ELR (cell line): ENCODE measurements at places on chromosomes 6 and 20.
A peak's percentile ranks its signal among the peaks of the same experiment; 100 is the strongest.

- DNase-seq, result no peak
Observed at GRCh38 chr20:53706466-53707370, 113.1 kb upstream of the ZNF217 start.

DNA sequence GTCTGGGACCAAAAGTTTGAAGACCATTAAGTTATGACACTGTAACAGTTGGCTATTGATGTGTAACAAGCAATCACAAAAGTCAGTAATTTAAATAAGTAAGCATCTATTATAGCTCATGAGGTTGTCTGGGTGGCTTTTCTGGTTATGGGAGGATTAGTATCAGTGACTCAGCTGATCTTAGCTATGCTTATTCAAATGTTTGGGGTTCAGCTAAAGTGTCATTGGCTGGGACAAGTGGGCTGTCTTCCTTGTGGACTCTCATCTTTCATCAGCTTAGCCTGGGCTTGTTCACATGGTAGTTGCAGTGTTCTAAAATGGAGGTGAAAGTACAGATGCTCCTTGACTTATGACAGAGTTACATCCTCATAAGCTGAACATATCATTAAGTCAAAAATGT, 74.6 kb upstream of the LAMP5 start:
- peak; percentile 1 for DNase-seq

DNA sequence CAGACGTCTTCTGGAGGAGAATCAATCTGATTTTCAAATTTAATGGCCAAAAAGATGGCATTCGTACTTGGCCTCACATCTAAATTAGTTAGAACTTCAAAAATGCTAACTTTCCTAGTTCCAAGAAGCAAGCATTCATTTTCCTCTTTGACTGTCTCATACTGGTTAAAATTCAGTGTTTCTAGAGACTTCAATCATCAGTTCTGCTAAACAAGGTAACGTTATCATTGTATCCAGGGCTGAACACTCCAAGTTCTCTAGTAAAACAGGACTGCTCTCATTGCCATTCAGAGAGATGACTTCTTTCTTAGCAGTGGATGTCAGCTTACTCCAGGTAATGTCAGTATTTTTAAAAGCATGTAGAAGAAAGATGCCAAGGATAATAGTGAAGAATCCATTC, 34.6 kb upstream of the ENTPD6 start:
- no peak for DNase-seq

DNA sequence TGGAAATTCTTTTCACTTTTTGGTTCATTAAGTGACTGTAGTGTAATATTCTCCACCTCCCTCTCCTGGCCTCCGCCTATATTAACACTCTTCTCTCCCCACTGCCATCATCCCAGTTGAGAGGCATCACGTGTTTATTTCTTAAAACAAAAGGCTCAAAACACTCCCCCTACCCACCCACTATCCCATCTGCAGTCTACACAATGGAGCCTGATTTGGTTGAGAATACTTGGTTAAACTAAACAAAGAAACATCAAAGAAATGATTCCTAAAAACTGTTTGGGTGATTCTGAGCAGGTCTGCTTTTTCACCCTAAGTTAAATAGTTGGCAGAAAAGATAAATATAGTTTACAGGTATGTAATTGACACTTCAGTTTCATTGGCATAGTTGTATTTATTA, 5.9 kb downstream of the TFAP2B start:
- no peak for DNase-seq

DNA sequence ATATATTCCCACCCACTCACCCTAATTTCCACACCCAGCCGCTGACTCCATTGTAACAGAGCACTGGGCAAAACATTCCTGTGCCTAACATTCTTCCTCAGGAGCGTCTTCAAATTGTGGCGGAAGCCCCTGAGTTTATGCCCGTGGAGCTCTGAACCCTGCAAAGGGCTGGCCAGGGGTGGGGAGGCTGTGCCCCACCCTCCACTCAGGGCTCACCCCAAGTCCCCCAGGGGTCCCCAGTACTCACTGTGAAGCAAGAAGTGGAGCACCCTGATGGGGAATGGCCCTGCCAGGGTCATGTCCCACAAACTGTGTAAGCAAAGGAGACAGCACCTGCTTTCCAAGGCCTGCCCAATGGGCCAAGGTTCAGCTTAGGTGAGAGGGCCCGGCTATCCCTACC, 303.2 kb downstream of the PREX1 start:
- DNase-seq, result no peak

- no peak for DNase-seq
Observed at GRCh38 chr20:10856237-10857015, 182.6 kb upstream of the JAG1 start.

GRCh38 chr20:21559305-21559704, 45.4 kb upstream of the NKX2-2 start:
- DNase-seq, result no peak

GRCh38 chr6:157646012-157646411, 177.0 kb upstream of the SNX9 start:
- DNase-seq, result no peak

DNA sequence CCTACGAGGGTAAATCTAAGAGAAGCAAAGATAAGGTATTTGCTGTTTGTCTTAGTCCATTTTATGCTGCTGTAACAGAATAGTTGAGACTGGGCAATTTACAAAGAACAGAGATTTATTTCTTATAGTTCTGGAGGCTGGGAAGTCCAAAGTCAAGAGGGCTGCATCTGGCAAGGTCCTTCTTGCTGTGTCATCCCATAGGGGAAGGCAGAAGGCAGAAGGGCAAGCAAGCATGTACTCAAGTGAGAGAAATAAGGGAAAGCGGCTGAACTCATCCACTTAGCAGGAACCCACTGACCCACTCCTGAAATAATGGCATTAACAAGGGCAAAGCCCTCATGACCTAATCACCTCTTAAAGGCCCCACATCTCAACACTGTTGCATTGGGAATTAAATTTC, 102.7 kb downstream of the AGPAT4 start:
- DNase-seq, result no peak

GRCh38 chr6:152458648-152459644, 178.2 kb downstream of the SYNE1 start:
- DNase-seq, result peak; percentile 58

DNA sequence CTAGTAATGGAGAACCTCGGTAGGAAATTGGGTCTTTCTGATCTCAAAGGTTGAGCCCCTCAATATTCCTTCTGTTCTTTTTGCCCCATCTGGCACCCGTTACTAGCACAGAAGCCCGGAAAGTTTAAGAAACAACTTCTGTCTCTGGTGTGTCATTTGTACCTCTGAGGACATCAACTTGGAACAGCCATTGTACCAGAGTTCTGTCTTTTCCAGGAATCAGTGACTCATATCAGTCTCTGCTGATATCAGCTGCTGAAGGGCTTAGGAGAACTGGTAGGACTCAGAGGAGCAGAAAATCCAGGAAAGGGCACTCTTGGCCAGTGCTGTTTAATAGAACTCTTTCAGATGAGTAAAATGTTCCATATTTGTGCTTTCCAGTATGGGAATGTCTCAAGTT, 78.3 kb upstream of the CHD6 start:
- no peak for DNase-seq

DNA sequence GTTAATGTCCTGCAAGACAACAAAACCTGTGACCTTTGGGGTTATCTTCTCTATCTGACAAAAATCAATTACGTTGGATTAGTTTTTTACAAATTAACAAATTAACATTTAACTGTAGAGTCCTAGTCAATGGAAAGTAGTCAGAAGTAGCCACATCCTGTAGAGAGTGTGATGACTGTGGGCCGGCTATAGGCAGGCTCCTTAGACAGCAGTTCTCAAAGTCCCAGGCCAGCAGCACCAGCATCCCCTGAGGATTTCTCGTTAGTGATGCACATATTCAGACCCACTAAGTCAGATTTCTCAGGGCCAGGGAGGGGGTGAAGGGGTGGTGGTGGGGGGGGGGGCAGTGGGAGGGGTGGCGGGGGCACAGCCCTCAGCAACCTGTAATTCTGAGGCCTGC, 37.2 kb downstream of the ZNF341 start:
- DNase-seq, result no peak

DNA sequence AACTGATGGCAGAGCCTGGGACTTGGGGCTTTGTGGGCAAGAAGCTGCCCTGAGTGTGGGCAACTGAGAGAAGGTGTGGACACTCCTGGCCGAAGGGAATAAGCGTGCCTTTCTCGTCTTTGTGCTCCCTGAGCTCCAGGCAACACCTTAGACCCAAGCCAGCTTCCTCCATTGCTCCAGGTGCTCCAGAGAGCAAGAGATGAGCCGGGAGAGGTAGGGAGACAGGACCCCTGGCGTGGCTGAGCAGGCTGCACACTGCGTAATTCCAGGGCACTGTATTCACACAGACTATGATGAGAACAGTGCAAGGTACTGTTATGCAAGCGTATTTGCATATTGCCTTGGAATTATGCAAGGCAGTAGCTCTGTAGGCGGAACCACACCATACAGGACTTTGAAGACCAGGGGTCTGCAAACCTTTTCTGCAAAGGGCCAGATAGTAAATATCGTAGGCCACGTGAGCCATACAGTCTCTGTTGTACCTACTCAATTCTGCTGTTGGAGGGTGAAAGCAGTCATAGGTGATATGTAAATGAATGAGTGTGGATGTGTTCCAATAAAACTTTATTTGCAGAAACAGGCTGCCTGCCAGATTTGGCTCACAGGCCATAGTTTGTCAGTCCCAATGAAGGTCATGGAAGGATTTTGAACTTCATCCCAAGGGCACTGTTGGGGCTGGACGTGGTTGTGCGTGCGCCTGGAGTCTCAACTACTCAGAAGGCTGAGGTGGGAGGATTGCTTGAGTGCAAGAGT, 42.1 kb upstream of the FAM83D start:
- no peak for DNase-seq

GRCh38 chr6:3014675-3015066, 15.0 kb downstream of the NQO2 start:
- no peak for DNase-seq

DNA sequence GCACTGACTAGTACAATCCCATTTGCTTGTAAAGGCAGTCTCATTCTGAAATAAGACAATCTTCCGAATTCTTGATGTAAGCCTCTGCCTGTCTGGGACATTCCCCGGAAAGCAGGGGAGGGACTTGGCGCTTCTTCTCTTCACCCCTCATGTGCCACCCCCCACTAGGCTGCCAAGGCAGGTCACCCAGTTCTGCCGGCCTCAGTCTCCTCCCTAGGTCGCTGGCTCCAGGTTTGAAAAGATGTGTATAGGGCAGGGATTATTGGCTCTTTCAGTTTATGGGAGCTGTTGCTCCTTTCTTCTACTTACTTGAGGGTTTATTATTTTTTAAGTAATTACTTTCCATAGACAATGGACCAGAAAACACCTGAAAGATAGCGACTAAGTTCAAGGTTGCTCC, 158.1 kb upstream of the RPS6KA2 start:
- no peak for DNase-seq
